ENCODE measurements at places on chromosomes 5 and 9.

- no peak for DNase-seq
Measured at GRCh38 chr5:181204826-181205760, at the start of gene TRIM7. TSS of gene TRIM7 (minus strand) at chr5:181205196. CDS start at chr5:181205110, 86 bp downstream.

DNA sequence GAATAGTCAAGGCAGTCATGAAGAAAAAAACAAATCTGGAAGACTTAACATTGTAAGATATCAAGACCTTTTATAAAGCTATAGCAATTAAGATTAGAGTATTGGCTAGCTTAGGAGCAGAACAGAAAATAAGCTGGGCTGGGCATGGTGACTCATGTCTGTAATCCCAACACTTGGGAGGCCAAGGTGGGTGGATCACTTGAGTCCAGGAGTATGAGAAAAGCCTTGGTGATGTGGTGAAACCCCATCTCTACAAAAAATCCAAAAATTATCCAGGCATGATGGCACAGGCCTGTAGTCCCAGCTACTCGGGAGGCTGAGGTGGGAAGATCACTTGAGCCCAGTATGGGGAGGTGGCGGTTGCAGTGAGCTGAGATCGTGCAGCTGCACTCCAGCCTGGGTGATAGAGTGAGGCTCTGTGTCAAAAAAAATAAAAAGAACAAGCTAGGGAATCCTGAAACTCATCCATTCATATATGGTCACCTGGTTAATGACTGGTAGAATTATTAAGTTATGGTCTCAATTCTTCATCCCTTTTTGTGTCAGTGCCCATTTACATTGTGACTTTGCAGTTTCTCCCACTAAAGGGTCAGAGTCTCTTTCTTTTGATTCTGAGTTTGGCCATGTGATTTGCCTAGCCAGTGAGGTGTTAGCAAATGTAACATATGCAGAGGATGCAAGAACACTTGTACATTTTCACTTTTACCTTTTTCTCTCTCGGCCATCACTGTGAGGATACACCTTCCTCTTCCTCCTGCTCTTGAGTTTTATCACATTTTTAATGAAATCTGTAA is 144.6 kb upstream of the SGCD start:
- no peak for DNase-seq

- peak; percentile 44 for DNase-seq
Measured at GRCh38 chr9:90547896-90548295, 94.7 kb downstream of the DIRAS2 start.

GRCh38 chr9:6512085-6512657 is 99.2 kb downstream of the UHRF2 start:
- DNase-seq = no peak

DNA sequence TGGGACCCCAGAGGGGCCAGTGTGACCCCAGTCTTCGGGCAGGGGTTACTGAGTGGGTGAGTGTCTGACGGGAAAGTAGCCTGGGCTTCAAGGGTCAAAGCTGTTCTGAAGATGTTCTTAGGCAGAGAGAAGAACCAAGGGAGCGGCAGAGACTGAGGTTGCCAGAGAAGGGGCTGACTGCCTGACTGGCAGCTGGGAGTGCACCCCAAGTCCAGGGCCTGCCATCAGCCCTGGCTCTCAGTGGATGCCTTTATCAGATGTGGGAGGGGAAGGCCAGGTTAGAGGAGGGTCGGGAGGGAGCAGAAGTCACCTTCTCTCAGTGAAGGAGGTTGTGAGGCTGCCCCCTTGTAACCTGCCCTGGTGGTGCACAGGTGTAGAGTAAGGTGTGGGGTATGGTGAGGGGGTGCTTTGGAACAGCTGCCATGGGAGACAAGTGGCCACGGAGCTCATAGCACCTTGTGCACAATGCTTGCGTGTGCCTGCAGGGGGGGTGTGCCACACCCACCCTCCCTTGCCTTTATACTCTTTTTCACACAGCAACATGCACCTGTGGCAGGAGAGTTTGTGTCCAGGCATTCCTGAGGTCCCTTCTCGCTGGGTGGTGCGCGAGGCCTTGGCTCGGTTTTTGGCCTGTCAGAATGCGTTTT is 18.9 kb downstream of the RALGPS1 start:
- no peak for DNase-seq
